Stimulated activated CD8-positive, alpha-beta memory T cell treated with anti-CD3 and anti-CD28 coated beads, Interleukin-15, amount 100 ng/mL, for 4 hours (primary cell): ENCODE measurements at places on chromosomes 7 and 10.

GRCh38 chr7:112515989-112516388, 35.2 kb downstream of the LSMEM1 start:
- DNase-seq, result no peak

GRCh38 chr7:128962899-128963298, 25.2 kb downstream of the IRF5 start:
- no peak for DNase-seq

- no peak for DNase-seq
These were observed 52.0 kb upstream of the NRF1 start for GRCh38 chr7:129559564-129559963.

DNA sequence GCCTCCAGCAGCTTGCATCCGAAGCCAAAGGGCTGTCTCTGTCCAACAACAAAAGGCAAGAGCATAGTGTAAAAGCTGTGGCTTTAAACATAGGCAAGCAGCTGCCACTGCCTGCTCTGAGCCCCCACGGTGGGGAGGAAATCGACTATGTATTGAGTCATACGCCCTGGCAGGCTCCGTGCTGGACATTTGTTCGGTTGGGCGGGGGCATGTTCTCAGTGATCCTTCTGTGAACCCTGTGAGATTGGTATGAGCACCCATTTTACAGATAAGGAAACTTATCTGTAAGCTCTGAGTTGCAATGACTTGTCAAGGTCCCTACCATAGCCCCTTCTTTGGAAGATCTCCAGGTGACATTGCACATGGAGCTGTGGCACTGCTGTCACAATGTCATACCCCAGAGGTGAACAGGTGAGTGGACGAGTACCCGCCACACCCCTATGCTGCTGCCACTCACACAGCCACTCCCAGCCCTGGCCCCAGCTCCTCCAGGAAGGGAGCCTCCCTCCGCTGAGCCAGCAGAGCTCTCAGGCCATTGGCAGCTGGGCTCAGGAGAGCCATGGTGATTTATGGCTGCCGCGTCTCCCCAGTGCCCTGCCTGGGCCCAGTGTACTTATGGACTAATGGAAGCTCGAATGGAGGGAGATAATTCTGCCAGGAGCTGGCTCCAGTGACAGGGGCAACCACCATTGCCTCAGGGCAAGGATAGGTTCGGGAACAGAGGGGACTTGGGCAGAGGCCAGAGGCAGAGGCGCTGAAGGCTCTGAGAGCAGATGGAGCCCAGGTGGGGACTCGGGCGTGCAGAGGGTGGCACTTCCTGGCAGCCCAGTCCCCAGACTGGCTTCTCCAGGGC, 43.7 kb downstream of the UNC5B start:
- no peak for DNase-seq

DNA sequence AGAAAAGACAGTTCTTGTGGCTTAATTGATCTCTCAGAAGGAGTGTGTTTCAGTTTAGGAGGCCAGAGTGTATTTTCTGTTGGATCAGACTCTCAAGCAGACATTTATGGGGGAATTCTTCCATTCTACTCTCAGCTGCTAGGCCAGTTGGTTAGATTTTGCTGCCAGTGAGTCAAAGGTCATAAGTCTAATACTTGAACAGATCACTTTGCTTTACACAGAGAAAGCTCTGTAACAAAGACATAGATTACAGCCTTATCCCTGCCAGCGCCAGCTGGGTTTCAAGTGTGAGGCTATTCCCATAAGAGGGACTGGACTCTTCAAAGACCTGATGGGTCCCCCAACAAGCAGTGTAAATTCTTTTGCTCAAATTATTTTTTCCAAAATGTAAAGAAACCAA, 145.6 kb upstream of the SEMA3C start:
- no peak for DNase-seq

- DNase-seq, result no peak
These were observed 39.5 kb downstream of the RSU1 start for GRCh38 chr10:16777473-16778370.

DNA sequence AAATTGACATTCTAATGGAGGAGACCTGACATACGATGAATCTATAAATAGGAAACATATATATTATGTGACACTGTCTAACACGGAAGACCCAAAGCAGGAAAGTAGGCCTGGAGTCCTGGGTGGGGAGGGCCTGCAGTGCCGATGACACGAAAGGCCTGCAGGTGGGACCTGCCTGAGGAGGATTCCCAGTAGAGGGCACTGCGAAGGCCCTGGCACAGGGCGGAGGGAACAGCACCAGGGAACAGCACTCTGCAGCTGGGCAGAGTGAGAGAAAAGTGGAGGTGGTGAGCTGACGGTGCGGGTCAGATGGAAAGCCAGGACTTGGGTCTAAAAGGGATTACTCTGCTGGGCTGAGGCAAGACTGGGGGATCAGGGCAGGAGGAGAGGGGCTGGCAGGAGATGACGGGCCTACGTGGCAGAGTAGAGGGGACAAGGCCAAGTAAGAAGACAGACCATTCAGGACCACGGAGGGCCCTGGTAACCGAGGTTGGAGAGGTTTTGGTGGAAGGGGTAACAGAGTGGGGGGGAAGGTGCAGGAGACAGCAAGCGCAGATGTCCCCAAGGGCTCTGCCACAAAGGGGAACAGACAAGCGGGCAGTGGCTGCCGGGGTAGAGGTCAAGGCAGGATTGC, 8.1 kb downstream of the ZNF746 start:
- no peak for DNase-seq

DNA sequence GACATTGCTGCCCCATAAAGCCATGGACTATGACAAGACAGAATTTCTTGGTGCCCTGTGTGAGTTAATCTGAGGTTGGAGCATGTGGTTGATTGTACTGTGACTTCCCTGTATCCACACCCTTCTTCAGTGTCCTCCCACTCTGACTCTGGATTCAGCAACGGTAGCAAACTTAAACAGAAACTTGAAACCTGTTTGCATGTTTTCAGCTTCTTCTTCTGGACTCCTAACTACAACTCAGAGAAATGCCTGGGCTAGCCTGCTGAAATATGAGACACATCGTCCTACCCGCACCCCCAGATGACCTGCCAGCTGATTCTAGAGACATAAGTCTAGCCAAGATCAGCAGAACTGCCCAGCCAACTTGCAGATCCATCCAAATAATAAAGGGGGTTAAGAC, 78.4 kb downstream of the IPMK start:
- DNase-seq, result no peak

DNA sequence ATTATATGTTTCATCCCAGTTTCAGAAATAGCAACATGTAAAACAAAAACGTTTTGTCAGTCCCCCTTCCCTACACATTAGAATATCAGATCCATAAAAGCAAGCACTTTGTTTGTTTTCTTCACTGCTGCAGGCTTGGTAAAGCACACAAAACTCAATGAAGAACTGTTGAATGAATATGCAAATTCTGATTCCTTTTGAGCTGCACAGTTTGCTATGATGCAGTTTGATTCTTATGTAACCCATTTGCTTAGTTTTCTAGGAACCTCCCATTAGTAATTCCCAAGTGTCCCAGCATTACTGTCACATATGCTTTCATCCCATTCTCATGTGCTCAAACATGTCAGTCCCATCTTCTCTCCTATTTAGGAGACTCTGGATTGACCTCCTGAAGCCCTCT, 26.1 kb upstream of the CHCHD3 start:
- no peak for DNase-seq

- DNase-seq, result no peak
These were observed 258.8 kb downstream of the XPNPEP1 start for GRCh38 chr10:109664554-109664953.

- no peak for DNase-seq
These were observed 330.2 kb downstream of the GLRX3 start for GRCh38 chr10:130466271-130466997.

- no peak for DNase-seq
These were observed 90.5 kb downstream of the VSTM2A start for GRCh38 chr7:54632696-54633095.

DNA sequence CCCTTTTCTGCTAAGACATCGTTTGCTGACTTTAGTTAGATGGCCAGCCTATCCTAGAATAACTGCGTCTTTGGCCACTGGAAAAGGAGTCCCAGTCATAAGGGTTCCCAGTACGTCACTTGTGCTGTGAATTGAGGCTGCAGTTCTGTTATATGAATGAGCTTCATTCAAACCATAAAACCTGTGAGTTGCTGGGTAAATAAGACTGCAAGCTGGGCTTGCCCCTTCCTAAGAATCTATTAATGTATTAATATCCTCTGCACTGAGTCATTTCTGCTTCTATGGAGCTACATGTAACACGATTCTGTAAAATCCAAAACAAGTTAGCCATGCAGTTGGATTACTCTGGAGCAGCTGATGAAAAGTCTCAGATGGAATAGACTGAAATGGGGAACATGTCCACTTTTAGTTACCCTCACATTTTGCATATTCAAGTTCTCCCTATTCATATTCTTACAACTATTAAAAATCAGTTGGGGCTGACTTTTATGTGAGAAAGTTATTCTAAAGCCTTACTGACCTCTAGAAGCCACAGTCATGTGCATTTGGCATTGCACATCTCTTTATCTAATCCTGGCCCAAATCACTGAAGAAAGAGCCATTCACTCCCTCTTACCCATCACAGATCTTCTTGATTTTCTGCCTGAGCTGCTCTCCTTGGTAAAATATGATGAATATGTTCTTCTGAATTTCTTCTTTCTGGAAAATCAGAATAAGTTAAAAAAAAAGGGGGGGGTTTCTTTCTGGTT, 41.8 kb upstream of the TMEM213 start:
- DNase-seq, result no peak

DNA sequence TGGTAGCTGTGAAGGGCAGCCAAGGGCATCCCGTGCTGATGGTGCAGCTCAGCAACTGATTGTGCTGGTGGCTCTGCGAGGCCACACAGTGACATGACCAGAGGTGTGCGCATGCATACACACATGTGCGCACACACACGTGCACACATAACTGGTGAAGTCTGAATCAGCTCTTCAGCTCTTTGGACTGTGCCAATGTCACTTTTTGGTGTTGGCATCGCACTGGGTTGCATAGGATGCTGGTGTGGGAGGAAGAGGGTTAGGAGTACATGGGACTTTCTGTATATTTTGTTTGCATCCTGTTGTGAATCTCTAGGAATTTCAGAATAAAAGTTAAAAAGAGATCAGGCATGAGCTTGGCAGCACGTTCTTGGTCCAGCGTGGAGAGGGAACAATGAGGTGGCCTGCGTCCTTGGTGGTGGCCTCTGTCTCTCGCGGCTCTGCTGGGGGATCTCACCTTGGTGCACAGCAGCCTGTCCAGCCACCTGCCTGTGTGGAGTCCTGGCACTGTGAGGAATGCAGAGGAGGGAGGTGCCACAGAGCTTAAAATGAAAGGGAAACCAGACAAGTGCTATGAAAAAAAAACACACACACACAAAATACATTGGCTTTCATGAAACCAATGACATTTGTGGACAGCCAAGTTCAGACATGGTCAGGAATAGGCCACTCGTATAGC, 124.0 kb downstream of the TRRAP start:
- no peak for DNase-seq

DNA sequence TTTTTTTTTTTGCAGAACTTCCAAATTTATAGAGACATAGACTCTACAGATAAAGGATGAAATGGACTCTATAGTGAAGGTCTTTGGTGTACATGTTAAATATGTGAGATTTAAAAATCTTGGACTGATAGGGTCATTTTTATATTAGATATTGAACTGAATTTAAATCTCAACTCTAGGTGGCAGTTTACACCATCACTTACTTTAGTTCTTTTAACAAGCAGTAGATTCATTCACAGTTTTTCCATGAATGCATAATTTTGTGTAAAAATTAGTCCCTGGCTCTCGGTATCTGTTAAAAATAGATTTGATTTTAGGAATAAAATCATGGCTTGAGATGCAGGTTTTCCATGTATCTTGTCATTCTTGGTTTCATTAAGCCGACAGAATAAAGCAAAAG, 31.1 kb upstream of the SNX13 start:
- DNase-seq, result no peak

GRCh38 chr7:72325561-72325960, 86.6 kb downstream of the CALN1 start:
- DNase-seq, result no peak

DNA sequence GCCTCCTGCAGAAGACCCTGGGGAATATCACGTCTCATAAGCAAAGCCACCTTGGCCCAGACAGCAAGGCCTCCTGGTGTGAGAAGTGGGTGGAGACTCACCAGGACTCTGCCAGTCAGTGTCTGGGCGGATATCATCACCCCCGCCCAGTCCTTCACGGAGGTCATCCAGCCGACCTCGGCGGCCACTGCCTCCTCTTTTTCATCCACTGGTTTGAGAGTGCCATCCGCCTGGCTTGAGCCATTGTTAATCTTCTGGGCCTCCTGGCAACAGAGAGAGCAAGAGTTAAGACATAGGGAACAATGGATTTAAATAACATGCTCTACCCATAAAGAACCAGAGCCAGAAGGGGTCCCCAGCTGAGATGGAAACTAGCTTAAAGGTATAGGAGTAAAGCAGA, 233.8 kb downstream of the KCNMA1 start:
- DNase-seq, result no peak

DNA sequence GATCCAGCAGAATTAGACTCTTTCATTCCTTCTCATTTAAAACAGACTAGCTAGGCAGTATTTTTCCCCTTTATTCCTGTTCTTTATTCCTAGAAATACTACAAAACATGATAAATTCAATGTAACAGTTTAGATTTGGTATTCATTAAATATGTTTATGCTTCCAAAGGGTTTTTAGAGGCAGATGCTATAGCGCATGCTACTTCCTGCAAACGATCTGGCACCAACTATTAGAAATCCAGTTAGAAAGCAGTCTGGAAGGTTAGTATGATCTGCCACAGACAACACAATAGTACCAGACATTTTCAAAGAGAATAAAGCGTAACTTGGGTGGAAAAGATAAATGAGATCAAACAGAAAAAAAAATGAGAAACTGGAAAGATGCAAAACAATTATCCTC, 63.5 kb upstream of the PTN start:
- DNase-seq, result no peak

DNA sequence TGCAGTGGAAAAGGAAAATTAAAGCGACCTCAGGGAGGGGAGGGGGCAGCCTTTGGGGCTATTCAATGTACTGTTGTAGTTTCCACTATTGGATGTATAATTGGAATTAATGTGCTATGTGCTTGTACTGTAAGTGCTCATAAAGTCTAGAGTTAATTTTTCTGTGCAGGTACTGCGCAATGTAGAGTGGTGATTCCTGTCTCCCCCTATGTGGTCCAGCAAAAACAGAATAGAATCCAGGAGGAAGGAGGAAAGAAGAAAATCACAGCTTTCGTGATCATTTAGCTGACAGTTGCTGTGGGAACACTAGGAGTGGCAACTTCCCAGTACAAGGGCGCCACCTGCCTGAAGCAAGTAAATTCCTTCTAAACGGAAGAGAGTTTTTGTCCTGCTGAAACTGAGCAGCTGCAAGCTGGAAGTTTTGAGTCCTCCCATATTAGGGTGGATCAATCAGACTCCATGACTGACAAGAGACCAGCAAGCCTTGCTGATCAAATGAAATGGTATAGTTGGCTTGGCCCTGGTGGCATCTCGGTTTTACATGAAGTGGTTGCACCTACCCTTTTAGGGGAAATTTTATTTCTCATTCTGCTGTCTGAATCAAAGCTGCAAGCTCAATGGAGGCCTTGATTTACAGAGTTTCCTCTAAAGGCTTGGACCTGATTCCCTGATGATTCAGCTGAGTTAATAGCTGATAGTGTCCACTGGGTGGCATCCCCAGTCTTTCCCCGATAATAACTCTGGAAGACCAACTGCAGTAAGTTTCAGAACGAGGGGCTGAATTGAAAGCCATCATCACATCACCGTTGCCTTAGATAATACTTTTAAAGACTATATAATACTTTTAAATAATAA, 299.8 kb downstream of the HGF start:
- DNase-seq, result no peak

- no peak for DNase-seq
These were observed 1.1 kb downstream of the BAZ1B start for GRCh38 chr7:73520673-73521635.
